Tibial nerve (tissue), 4 donors: ENCODE measurements at places on chromosomes 5 and 9. TPM values are rescaled to one million over a fixed set of nuclear protein-coding genes. Genes with fewer than 3 reads are reported as not detected.

Gene ABO
- 7.3 TPM for total RNA-seq

DNA sequence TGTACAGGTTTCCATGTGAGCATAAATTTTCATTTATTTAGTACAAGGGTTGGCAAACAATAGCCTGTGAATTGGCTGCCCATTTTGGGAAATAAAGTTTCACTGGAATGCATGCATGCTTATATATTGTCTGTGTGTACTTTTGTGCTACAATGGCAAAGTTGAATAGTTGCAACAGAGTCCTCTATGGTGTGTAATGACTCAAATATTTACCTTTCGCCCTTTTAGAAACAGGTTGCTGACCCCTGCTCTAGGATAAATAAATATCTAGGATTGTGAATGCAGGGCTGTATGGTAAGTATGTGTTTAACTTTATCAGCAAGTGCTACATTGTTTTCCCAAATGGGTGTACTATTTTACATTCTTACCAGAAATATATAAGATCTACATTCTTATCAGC is 47.2 kb downstream of the XRCC4 start:
- H3K36me3 ChIP-seq = peaks cover 20% of the 10 kb centered on the region
- H3K4me3 ChIP-seq = no peak overlapping the region
- no peaks in the 10 kb centered on the region for H3K27me3 ChIP-seq

Gene GABRA6
- not detected for total RNA-seq

GRCh38 chr5:164504141-164504772 is 998.8 kb downstream of the MAT2B start:
- no peak overlapping the region for H3K4me3 ChIP-seq
- H3K4me1 ChIP-seq = no peaks in the 10 kb centered on the region
- H3K27ac ChIP-seq = no peak overlapping the region
- no peaks in the 10 kb centered on the region for H3K36me3 ChIP-seq
- no peak for DNase-seq
- H3K27me3 ChIP-seq = no peaks in the 10 kb centered on the region

GRCh38 chr5:96177303-96177869 is 215.7 kb upstream of the ELL2 start:
- no peaks in the 10 kb centered on the region for H3K36me3 ChIP-seq
- no peak overlapping the region for H3K4me3 ChIP-seq
- H3K27ac ChIP-seq = no peak overlapping the region
- H3K27me3 ChIP-seq = no peaks in the 10 kb centered on the region

- H3K4me1 ChIP-seq = no peaks in the 10 kb centered on the region
- H3K27me3 ChIP-seq = no peaks in the 10 kb centered on the region
- DNase-seq = no peak
- H3K27ac ChIP-seq = no peak overlapping the region
- no peaks in the 10 kb centered on the region for H3K36me3 ChIP-seq
- no peak overlapping the region for H3K4me3 ChIP-seq
Measured at GRCh38 chr5:164335837-164336236, 830.4 kb downstream of the MAT2B start.

GRCh38 chr5:153640293-153640692 is 149.8 kb downstream of the GRIA1 start:
- no peaks in the 10 kb centered on the region for H3K4me1 ChIP-seq
- no peaks in the 10 kb centered on the region for H3K36me3 ChIP-seq
- H3K27ac ChIP-seq = no peak overlapping the region
- no peak overlapping the region for H3K4me3 ChIP-seq
- no peak for DNase-seq

Gene ENTREP1
- total RNA-seq = 2.3 TPM

- no peak for DNase-seq
- H3K36me3 ChIP-seq = no peaks in the 10 kb centered on the region
Measured at GRCh38 chr9:137252555-137253506, 1.7 kb downstream of the STPG3 start.

- peaks cover 11% of the 10 kb centered on the region for H3K36me3 ChIP-seq
- no peak overlapping the region for H3K27ac ChIP-seq
- H3K4me1 ChIP-seq = no peaks in the 10 kb centered on the region
- H3K27me3 ChIP-seq = no peaks in the 10 kb centered on the region
Measured at GRCh38 chr9:97889941-97890887, 32.1 kb downstream of the TRMO start.

DNA sequence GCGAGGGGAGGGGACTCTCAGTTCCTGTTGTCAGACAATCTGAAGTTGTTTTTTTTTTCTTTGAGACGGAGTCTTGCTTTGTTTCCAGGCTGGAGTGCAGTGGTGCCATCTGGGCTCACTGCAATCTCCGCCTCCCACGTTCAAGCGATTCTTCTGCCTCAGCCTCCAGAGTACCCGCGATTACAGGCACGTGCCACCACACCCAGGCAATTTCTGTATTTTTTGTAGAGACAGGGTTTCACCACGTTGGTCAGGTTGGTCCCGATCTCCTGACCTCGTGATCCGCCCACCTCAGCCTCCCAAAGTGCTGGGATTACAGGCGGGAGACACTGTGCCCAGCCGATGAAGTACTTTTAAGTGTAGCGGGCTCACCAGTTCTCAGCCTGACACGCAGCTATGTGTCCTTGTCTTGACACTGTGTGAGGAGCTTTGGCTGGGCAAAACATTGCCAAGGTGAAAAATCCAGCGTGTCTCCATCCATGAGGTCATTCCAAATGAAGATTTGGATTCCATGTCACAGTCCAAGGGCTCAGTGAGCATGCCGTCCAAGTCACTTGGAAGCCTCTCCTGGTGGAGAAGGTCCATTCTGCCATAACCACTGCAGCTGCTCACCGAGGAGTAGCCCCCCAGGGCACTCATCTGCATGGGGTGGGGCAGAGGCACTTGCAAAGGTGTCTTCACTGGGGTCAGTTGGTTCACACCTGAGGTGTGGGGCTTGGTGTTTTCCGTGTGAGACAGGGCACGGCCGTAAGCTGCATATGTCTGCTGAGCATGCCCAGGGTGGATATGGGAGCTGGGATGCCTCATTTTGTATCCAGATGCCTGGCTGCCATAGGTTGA is 32.0 kb downstream of the OR2V1 start:
- H3K27ac ChIP-seq = no peak overlapping the region
- H3K36me3 ChIP-seq = no peaks in the 10 kb centered on the region

DNA sequence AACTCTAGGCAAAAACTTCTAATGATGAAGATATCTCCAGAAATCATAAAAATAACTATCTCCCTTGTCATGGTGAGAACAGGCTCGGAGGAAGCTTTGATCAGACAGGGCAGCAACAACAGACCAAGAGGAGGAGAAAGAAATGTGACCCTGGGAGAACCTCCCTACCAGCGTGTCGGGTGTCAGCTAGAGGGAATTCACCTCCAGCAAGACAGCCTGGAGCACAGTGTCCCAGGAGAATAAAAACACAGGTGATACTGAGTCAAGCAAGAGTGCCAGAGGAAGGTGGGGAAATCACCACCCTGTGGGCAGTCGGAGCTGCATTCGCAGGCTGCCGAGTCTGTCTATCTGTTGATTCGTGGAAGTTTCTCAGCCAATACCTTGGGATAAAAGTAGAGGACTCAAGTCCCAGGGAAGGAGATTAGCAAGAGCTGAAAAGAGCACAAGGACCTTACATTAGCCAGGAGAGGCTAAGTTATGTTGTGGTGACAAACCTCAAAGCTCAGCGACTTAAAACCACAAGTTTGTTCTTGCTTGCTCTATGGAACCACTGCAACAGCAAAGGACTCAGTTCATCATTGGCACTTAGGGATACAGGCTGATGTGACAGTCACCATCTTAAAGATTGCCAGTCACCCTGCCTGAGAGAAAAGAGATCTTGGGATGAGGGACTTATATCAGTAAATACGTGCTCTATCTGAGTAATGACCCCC is 598.3 kb downstream of the CCDC171 start:
- no peaks in the 10 kb centered on the region for H3K4me1 ChIP-seq
- no peak overlapping the region for H3K4me3 ChIP-seq
- H3K27me3 ChIP-seq = no peaks in the 10 kb centered on the region
- no peaks in the 10 kb centered on the region for H3K36me3 ChIP-seq

DNA sequence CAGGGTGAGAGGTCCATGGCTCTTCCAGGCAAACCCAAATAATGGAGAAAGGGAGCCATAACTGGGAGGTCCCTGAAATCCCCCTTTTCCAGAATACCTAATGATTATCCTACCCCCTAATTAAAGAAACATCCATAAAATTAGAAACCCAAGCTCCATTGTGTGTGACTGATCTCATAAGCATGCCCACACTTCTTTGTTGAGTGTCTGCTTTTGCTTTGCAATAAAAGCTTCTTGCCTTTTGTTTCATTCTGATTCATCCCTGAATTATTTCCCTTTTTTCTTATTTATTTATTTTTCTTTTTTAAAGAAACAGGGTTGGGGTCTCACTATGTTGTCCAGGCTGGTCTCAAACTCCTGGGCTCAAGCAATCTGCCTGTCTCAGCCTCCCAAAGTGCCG is 33.1 kb downstream of the BTF3 start:
- no peak for DNase-seq
- no peak overlapping the region for H3K27ac ChIP-seq
- no peak overlapping the region for H3K4me3 ChIP-seq
- H3K4me1 ChIP-seq = no peaks in the 10 kb centered on the region

Gene TRIM36
- 3.7 TPM for total RNA-seq

Gene FOXD4
- total RNA-seq = not detected

Gene OCLN
- 13.8 TPM for total RNA-seq
